GM06990 (cell line): ENCODE measurements at places on chromosomes 5 and 9.

- DNase-seq, result no peak
These were observed 33.9 kb downstream of the TAS2R1 start for GRCh38 chr5:9596171-9596780.

DNA sequence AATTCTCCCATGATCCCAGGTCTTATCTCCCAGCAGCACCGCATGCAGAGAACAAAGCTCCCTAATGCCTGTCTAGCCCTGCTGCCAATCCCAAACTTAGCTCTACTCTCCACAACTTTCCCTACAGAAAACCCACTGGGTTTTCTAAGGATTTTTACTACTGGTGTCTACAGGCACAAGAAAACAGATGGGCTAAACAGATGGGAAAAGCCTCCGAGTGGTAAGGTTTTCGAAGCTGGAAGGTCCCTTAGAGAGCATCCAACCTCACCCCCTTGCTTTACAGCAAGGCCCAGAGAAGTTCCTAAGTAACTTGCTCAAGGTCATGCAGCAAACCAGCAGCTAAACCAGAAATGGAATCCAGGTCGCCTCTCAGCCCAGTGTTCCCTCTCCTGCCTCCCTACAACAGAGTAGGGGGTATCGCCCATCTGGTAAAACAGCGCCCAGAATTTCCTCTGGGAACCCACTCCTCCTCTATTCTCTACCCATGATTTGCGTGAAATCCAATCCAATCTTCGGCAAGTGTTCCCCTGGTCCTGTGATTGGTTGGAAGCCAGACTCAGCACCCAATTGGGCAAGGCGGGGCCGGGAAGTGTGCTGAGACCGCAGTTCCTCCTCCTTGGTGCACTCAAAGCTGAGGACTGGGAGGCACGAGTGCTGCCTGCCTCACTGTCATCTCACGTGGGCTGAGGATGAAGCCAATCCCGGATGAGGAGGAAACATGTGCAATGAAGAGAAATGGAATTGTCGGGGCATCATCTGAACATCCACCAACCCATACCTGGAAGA is 20.8 kb downstream of the CPLX2 start:
- DNase-seq, result no peak

DNA sequence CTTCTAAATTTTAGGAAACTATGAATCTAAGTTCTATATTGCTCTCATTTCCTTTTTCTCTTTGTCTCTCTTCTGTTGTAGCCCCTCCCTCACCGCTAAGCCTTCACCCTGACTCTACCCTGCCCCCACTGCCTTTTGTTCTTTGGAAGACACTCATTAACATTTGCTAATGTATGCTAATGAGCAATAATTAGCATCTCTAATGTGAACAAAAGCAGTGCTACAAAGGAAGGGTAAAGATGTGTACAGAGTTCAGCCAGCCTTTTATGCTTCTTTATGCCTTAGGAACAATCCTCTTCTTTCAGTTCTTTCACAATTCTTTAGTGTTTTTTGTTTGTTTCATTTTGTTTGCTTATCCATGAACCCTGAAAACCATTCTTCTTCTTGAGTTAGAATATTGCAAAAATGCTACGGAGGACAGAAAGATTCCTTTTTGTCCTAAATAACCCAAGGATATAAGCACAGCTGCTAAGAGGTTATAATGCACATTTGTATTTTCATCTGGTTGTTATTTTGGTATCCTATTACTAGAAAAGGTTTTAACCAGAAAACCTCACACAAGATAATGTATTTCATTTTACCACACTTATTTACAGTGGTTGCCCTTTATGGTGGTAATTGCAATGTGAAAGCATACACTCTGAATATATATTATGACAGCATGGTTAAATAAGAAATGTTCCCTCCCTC is 159.3 kb downstream of the TMC1 start:
- no peak for DNase-seq

DNA sequence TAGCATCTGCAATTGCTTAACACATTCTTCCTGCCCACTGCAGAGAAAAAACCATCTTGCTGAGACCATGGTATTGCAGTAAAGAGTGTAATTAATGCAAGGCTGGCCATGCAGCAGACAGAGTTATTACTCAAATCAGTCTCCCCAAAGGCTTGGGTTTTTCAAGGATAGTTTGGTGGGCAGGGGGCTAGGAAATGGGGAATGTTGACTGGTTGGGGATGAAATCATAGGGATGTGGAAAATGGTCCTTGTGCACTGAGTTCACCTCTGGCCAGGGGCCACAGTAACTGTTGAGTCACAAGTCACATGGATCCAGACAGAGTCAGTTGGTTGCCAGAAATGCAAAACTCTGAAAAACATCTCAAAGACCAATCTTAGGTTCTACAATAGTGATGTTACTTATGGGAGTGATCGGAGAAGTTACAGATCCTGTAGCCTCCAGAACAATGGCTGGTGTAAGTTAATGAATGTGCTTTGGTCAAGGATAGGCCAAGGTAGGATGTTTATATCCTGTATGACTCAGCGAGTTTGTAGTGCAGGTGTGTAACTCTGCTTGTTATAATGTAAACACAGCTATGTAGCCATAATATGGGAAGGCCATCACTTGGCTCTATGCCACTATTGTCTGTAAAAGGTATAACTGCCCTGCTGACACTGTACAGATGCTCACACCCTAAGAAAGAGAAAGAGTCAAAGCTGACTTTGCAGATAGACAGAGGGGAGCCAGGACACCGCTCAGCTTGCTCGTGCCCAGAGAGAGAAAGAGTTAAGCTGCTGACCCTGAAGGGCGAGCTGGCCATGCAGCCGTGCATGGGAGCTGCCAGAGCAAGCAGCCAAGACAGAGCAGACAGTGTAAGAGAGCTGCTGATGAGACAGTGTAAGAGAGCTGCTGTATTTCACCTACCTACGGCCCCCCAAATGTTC is 27.2 kb downstream of the C9orf152 start:
- DNase-seq, result no peak

- DNase-seq, result no peak
These were observed 46.9 kb upstream of the HSPA9 start for GRCh38 chr5:138622051-138622450.

DNA sequence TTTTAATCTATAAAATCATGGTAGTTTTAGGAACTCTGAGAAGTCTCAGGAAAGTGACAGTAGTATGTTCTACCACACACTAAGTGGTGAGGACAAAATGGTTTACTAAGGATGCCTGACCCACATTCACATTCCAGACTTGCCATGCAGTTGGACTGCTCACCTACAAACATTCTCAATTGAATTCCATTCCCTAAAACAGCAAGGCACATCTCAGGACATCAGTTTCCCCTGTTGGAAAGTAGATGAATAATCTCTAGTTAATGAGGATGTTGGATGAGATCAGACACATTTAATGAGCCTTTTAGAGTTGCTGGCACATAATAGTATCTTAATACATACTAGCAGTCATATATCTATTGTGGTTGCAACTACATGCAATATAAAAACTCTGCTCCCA is 76.6 kb downstream of the ZNF618 start:
- no peak for DNase-seq

- no peak for DNase-seq
These were observed 4.6 kb downstream of the ACTL7B start for GRCh38 chr9:108851138-108851537.

DNA sequence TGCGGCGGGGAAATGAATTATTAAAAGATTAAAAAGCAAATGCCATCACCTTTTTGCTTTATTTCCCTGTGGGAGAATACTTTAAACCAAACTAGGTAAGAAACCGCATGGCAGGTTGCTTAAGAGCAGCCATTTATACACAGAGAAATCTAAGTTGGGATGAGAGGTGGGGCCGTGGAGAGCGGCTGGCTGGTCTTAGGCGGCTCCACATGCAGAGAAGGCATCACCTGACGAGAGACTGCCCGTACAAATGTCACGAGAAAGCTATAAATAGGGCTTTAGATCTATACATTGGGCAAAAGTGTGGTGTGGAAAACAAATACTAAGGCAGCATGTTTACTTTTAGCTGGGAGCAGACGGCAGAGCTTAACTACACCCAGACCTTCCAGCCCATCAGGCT is 39.4 kb downstream of the MED27 start:
- DNase-seq, result no peak

DNA sequence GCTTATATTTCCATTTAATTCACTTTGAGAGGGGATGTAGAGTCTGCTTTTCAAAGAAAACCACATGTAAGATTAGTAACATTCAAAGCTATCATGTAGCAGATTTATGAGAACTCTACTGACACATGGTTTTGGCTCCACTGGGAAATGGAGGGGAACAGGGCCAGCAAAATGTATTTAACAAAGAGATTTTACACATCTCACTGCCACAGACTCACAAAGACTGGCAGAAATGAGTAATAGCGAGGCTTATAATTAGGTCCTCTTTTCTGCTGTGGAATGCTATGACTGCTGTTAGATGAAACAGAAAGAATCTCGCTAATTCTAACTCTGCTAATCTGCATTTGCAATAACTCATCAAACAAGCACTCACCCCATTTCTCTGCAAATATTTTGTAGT is 4.5 kb downstream of the DAP start:
- DNase-seq, result peak; percentile 38
